Activated T-cell treated with anti-CD3 and anti-CD28 coated beads for 24 hours (primary cell): ENCODE measurements at places on chromosomes 1 and 21.

DNA sequence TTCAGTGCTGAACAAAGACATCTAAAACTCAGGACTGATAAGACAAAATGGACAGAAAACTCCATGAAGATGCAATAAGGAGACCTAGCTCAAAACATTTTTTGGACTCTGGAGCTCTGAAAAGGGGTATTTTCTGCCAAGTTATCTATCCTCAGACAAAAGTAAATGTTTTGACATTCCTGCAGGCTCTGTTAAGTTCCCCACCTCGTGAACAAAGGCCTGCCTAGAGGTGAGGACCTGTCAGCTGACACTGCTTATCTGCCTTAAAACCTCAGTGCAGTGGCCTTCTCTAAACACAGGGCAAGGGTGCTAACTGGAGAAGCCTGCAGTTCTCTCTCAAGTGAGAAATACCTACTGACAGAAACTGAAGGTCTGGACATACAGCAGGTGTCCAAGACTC is 41.1 kb downstream of the COLGALT2 start:
- DNase-seq, result no peak

- DNase-seq, result no peak
Measured at GRCh38 chr1:115476616-115477015, 138.6 kb upstream of the NGF start.

- DNase-seq, result peak; percentile 9
Measured at GRCh38 chr1:5423109-5423508, 569.1 kb downstream of the NPHP4 start.

DNA sequence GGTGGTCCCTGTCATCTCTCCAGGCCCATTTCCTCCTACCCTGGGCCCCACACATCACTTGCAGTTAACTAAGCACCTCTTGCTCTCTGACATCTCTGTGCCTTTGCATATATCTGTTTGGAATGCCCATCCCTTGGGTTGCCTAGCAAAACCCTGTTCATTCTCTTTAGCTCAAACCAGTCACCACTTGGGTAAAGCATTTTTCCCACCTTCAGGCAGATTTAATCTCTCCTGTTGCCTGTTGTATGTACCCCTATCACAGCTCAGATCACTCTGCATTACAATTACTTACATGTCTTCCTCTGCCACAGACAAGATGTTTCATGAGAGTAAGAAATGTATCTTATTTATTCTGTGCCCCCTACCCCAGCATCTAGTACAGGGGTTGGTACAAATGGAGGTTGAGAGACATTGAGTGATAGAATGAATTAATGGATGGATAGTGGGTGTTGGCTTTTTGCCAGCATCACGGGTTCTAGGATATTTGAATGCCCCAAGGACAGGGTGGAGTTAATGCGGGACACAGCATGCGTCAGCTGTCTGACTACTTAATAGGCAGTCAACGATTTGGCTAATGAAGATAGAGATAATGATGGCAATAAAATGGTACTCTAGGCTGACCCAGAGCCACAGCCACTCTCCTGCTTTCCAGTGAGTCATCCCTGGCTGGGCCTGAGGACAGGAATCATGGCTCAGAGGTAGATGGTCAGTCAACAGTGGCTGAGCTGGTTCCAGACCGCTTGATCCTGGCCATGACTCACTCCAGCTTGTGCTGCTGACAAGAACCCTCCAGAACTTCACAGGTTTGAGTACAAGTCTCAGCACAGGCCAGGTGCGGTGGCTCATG is 6.5 kb downstream of the NR0B2 start:
- no peak for DNase-seq

DNA sequence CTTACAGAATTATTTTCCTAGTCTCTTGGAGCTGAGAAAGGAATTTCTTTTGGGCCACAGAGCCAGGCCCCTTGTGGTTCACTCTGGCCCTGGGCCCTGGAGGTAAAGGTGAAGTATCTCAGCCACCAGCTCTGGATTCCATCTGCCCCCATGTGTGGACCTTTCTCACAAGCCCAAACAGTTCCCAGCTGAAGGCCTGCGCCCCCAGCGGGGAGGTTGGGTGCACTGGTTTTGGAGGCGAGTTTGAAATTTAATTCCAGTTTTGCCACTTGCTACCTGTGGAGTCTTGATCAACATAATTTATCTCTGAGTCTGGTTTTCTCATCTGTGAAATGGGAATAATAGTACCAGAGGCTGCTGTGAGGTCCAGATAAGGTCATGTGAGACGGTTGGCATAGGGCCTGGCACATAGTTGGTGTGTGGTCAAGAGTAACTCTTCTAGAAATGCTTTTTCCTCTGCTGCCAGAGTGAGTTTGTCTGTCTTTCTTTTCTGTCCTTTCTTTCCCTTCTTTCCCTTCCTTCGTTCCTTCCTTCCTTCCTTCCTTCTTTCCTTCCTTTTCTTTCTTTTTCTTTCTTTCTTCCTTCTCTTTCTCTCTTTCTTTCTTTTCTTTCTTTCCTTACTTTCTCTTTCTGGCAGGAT is 6.1 kb downstream of the AGTRAP start:
- no peak for DNase-seq

GRCh38 chr1:66439031-66439740 is 94.8 kb upstream of the SGIP1 start:
- DNase-seq, result no peak

- DNase-seq, result no peak
Measured at GRCh38 chr1:108925920-108926319, 37.4 kb downstream of the CLCC1 start.

DNA sequence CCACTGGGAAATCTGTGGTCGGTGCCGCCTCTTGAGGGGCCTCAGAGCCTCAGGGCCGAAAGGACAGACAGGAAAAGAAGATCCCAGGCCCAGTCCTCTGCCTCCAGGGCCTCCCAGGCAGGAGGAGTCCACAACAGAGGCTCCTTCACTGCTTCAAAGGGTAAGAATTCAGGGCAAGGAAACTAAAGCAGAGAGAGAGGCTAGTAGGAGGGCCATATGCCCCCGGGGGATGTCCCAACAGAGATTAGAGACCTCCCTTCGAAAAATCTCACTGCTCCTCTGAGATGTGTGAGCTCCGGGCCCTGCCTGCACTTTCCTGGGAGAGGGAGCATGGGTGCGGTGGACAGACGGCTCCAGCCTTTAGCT is 465.9 kb downstream of the NPHP4 start:
- no peak for DNase-seq

- no peak for DNase-seq
Measured at GRCh38 chr1:223249854-223250631, 107.0 kb upstream of the TLR5 start.

DNA sequence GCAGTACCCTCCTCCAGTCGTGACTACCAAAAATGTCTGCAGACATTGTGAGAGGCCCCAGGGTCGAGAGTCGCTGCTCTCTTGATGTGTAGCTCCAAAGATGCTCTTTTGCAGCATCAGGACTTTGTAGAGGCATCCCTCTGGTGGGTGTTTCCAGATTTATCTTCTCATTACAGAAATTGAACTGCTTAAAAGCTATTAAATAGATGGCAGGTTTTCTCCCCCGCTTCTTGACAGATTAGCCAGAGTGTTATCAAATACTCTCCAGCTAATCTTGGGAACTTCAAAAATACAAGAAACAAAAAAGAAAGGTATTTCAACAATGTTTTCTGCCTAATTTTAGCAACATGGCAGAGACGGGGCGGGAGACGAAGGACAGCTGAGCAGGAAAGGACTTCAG is 265.2 kb downstream of the KIF26B start:
- no peak for DNase-seq

DNA sequence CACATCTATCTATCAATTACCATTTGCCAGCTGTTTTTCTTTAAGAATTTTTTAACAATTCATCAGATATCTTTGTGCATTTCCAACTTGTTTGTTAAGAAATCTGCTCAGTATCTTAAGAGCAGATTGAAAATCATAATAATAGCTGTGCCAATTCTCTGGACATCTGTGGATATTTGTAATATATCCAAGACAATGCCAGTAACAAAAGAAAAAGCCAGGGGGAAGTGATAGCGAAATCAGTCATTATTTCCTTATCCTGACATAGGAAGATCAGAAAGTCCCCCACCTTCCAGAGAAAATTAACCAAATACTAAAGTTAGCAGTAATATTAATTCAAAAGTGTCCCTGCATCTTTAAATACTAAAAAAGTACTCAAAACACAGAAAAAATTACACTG is 217.1 kb downstream of the RERE start:
- no peak for DNase-seq

DNA sequence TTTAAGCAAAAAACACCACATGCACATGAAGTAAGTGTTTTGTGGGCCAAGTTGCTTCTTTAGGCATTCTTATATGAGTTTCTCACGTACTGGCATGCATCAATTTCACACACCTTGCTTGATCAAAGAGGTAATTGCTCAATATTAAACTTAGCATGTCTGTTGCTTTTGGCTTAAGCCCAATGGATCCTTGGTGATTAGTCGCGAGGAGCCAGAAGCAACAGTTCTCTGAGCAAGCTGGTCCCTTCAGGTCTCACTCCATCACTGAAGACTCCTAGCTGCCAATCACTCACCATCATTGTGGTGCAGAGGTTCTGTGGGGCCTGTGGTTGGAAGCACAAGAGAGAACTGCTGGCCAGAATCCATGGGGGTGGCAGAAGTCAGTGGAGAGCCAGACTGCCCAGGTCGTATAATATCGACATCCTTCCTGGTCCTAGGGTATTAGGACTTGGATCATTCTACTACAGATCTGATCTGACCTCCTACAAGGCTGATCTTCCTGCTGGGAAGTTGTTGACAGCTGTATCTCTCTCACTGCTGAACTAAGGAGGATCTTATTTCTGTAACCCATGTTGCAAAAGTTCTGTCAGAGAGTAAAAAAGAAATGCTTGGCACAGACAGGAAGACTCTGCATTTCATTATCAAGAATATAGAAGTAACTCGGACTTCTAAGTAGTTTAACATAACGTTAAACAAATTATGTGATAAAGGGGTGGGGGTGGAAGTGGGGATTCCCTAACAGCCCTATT is 140.5 kb downstream of the NTPCR start:
- DNase-seq, result no peak
